Inflammatory macrophage treated with lipopolysaccharide for 1 hour (primary cell): ENCODE measurements at places on chromosomes 5 and 9.

GRCh38 chr9:115396071-115396529 lies 278.1 kb upstream of the TNC start:
- DNase-seq: no peak

DNA sequence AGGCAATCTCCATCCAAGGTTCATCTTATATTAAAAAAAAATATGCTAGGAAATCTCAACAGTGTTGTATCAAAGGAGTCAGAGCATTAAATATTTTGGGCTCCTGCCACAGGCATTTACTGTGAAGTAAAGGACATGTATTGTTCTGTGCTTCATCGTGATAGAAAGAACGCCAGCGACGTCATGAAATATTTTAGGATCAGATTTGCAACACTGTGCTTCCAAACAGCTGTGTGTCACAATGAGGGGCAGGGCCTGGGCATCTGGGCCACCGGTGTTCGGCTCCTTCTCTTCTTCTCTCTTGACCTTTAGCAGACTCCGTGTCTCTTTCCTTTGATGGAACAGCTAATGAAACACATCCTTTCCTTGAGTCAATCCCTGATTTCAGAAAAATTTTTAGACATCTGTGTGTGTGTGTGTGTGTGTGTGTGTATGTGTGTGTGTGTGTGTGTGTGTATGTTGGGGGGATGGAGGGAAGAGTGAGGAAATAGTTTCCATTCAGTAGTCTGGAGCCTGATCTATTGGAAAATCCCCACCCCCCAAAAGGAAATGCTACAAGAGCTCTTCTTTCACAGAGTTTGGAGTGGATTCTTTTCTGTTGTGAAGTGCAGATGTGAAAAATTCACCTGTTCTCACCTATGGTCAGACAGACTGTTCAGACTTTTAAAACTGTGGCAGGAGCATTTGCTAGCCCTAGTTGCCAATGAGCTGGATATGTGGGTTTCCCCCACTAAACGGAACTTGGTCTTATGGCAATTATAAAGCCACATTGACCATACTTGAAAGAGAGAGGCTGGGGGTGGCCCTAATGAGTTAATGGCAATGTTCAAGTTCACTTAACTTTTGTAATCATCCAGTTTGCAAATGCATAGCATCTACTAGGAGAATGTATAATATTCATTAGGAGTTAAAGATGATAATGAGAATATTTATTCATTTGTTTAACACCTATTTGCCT lies 18.1 kb upstream of the TNC start:
- DNase-seq: no peak

GRCh38 chr5:66992547-66992946 lies 204.1 kb downstream of the CD180 start:
- DNase-seq: peak; percentile 29

DNA sequence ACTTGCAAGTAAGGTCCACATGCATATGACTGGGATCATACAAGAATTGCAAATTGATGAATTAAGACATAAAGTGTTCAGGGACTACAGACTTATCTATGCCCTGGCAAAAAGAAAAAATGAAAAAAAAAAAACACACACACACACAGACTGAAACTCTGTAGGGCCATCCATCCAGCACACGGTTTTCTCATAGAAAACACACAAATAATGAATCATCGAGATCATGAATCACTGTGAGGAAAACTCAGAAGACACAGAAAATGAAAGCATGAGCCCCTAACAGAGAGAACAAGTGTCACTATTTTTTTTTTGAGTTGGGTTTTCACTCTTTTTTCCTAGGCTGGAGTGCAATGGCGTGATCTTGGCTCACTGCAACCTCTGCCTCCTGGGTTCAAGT lies 185.2 kb downstream of the IRX2 start:
- DNase-seq: no peak

DNA sequence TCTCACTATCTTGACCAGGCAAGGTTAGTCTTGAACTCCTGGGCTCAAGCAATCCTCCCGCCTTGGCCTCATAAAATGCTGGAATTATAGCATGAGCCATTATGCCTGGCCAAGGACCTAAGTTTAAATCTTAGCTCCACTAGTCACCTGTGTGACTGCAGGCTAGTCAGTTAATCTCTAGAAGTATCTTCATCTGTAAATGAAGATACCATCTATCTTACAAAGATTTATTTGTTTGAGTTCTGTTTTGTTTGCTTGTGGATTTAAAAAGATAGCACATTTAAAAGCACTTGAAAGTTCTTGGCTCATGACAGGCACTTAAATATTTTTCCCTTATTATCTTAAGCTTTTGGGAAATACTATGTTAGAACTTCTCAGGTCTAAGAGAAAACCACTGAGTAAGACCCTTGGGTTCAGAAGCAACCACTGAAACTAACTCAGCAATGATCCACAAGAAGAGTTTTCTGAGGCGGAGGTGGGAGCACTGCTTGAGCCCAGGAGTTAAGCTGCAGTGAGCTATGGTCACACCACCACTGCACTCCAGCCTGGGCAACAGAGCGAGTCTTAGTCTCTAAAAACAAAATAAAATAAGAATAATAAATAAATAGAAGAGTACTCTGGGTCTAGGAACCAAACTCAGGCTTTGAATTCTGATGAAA lies 19.1 kb downstream of the TMEM245 start:
- DNase-seq: no peak

DNA sequence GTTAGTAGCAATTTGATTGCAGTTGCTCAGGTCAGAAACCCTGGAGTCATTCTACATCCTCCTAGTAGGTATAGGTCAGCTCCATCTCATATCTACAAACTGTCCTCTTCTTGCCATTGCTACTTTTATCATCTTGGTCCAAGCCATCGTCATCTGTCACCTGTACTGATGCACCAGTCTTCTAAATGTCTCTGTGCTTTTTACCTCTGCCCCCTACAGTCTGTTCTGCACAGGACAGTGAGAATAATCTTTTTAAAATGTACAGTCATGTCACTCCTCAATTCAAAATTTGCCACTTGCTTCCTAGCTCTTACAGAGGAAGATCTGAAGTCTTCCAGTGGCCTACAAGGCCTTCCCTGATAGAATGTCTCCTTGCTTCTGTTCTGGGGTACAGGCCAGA lies 6.8 kb downstream of the NNT start:
- DNase-seq: no peak
